ENCODE measurements at places on chromosomes 7 and 10. TPM values are rescaled to one million over a fixed set of nuclear protein-coding genes. Genes with fewer than 3 reads are reported as not detected.

GRCh38 chr7:155224116-155224811, 73.4 kb upstream of the INSIG1 start:
- H3K36me3 ChIP-seq = no peaks in the 10 kb centered on the region
- peaks cover 18% of the 10 kb centered on the region for H3K4me1 ChIP-seq
- no peak overlapping the region for H3K4me3 ChIP-seq
- DNase-seq = no peak
- H3K27me3 ChIP-seq = no peaks in the 10 kb centered on the region

LIPF gene
- not detected for polyA plus RNA-seq

BRAT1 gene
- 32.4 TPM for polyA plus RNA-seq

DNA sequence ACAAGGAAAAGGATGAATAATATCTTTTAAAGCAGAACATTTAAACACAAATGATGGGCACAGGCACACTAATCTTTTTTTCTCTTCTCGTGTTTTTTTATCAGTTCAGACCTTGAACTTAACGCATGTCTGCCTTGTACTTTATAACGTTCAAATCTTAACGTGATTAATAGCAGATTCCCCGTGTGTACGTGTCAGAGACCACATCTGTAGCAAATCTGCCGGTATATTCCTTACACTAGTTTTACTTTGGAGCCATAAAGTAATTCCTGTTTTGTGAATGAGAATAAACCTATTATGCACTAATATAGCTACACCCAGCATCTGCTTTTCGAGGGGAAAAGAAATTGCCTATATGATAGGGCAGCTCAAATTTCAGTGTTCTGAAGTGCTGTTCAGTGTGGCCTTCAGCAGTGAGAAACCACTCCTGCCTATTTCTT, 166.0 kb upstream of the TCF7L2 start:
- H3K27ac ChIP-seq = no peak overlapping the region
- no peaks in the 10 kb centered on the region for H3K27me3 ChIP-seq
- peaks cover 5% of the 10 kb centered on the region for H3K4me1 ChIP-seq
- H3K36me3 ChIP-seq = no peaks in the 10 kb centered on the region

LRRTM3 gene
- not detected for polyA plus RNA-seq

ACTL6B gene
- not detected for polyA plus RNA-seq

DNA sequence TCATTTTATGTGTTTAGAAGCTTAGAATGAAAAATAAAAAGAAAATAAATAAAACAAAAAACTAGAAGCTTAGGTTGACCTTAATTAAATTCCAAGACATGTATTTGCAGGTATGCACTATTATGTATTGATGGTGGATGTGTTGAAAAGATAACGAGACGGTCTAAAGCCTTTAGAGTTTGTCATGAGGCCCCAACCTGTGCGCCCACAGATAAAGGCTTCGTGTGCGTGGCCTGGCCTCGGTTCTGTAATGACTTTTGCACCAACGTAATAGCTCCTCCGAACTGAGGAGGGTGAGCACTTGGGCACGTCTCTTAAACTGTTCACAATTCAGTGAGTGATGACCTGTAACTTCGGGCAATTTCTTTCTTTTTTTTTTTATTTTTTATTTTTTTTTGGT, 43.7 kb upstream of the NCAPG2 start:
- H3K4me3 ChIP-seq = no peak overlapping the region
- DNase-seq = no peak
- peaks cover 36% of the 10 kb centered on the region for H3K36me3 ChIP-seq
- H3K27me3 ChIP-seq = no peaks in the 10 kb centered on the region
- H3K27ac ChIP-seq = no peak overlapping the region

KCP gene
- polyA plus RNA-seq = 0.10 TPM

PNLIPRP1 gene
- not detected for polyA plus RNA-seq

GRCh38 chr10:49292565-49293207, 6.3 kb upstream of the C10orf71 start:
- H3K27me3 ChIP-seq = peaks cover 22% of the 10 kb centered on the region
- no peak overlapping the region for H3K4me3 ChIP-seq
- no peak for DNase-seq

DNA sequence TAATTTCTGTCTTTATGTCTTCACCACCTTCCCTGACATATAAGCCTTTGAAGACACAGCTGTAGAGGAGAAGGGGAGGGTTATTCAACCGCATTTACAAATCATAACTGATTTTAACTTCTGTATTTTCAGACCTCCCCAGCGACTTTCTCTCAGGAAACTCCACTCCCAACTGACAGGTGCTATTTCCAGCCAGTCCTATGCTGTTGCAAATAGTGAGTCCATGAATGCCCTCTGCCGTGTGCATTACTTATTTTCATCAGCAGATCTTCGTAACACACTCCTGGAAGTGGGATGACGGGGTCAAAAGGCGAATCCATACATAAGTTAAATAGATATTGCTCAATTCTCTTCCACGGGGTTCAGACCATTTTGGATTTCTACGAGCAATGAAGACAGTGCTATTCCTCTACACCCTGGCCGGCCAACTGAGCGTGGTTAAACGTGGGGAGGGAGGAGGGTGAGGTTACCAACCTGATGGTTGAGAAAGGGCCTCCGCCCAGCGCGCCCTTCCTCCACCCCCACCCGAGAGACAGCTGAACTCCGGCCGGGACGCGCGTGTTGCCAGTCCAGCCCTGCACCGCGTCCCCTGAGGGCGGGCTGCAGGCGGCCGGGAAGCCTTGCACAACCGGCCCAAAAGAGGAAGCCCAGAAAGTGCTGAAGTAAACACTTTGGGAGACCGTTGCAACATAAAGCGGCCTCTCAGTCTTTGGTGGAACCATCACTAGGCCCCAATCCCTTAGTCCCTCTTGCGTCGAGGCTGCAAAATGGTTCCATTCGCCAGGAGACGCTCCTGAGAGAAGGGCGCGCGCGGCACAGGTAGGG, at the start of gene APBB1IP:
Gene APBB1IP, plus strand, starts transcription at position 705 of the 825 bp plus-strand sequence. CDS start 53,986 bp downstream, outside the sequence.
- H3K27ac ChIP-seq = peak within 1 kb of the TSS; percentile 87
- H3K4me3 ChIP-seq = peak within 1 kb of the TSS; percentile 76
- H3K27me3 ChIP-seq = no peaks in the 10 kb centered on the region
- H3K36me3 ChIP-seq = no peaks in the 10 kb centered on the region

DNA sequence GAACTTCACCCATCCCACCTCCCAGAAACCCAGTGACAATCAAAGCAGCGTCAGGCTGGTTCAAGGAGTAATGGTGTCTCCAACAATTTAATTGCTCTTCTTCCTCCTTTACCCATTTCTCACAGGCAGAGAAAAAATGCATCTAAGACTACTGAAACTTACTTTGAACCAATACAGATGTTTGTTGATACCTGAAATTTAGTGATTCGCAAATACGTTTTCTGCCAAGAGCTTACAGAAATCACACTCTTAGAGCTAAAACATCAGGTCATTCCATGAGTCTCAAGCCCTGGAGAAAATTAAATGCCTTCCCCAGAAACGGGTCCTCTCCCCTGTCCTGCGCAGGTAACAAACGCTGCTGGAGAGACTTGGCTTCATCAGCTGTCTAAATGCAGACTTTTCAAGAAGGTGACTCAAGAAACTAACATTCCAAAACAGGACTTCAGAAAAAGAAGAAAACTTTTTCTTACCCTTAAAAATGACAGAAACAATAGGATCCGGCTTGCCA, 443 bp downstream of the MYOF start:
- peak overlapping the region; percentile 98 for H3K27ac ChIP-seq
- DNase-seq = no peak
- H3K36me3 ChIP-seq = peaks cover 4% of the 10 kb centered on the region
- peaks cover 24% of the 10 kb centered on the region for H3K4me1 ChIP-seq
- H3K4me3 ChIP-seq = peak overlapping the region; percentile 88

- H3K27me3 ChIP-seq = no peaks in the 10 kb centered on the region
- H3K4me3 ChIP-seq = no peak overlapping the region
- H3K27ac ChIP-seq = peak overlapping the region; percentile 9
- peaks cover 70% of the 10 kb centered on the region for H3K4me1 ChIP-seq
- no peaks in the 10 kb centered on the region for H3K36me3 ChIP-seq
- no peak for DNase-seq
These were observed 66.7 kb downstream of the CREB3L2 start for GRCh38 chr7:137934941-137935883.

RELN gene
- 0.76 TPM for polyA plus RNA-seq

DNA sequence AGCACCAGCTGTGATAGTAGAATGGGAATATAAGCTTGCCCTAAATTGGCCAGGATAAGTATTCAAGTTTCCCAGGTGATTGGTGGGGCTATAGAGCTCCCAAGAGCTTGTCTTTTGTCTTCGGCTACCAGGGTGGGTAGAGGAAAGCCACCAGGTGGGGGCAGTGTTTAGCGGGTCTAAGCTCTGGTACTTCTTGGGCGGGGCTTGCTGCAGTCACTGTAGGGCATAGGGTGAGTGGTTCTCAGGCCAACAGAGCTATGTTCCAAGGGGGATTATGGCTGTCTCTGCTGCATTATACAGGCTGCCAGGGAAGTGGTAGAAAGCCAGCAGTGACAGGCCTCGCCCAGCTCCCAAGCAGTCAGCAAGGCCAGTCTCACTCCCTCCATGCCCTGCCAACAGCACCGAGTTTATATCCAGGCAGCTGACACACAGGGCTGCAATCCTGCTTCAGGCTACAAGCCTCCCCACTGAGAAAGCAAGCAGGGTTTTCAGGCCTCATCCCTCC, 110.7 kb downstream of the ZNF467 start:
- H3K4me1 ChIP-seq = no peaks in the 10 kb centered on the region
- H3K4me3 ChIP-seq = no peak overlapping the region
- no peak overlapping the region for H3K27ac ChIP-seq

DAGLB gene
- polyA plus RNA-seq = 26.7 TPM

GRCh38 chr7:28586736-28587135, 174.4 kb downstream of the CREB5 start:
- H3K36me3 ChIP-seq = no peaks in the 10 kb centered on the region
- DNase-seq = no peak
- H3K27ac ChIP-seq = no peak overlapping the region
- H3K4me3 ChIP-seq = no peak overlapping the region

DNA sequence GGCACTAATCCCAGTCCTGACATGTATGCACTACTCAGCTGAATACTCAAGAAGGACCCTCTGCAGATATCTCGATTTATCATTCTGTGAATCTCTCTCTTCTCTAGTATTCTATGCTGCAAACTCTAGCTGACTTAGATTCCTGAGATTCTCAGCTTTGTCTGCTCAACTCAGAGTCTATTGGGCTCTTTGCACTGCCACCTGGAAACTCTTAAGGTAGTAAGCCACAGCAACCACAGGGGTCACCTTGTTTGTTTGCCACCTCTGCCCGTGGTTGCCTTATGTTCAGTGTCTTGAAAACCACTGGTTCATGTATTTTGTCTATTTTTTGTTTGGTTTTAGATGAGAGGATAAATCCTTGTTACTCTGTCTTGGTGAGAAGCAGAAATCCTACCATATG, 72.9 kb downstream of the SP8 start:
- H3K27me3 ChIP-seq = no peaks in the 10 kb centered on the region
- no peak for DNase-seq
- no peaks in the 10 kb centered on the region for H3K4me1 ChIP-seq
- no peak overlapping the region for H3K4me3 ChIP-seq
- H3K36me3 ChIP-seq = no peaks in the 10 kb centered on the region

GRCh38 chr7:30813466-30813865, 42.2 kb downstream of the MINDY4 start:
- H3K36me3 ChIP-seq = no peaks in the 10 kb centered on the region
- DNase-seq = no peak
- no peaks in the 10 kb centered on the region for H3K27me3 ChIP-seq
- H3K27ac ChIP-seq = no peak overlapping the region

GRCh38 chr7:4265676-4266075, 416.4 kb upstream of the FOXK1 start:
- H3K4me1 ChIP-seq = no peaks in the 10 kb centered on the region
- no peak overlapping the region for H3K27ac ChIP-seq
- DNase-seq = no peak
- H3K36me3 ChIP-seq = no peaks in the 10 kb centered on the region
- no peak overlapping the region for H3K4me3 ChIP-seq
- no peaks in the 10 kb centered on the region for H3K27me3 ChIP-seq

SDK1 gene
- polyA plus RNA-seq = not detected

H2BK1 gene
- polyA plus RNA-seq = not detected

DNA sequence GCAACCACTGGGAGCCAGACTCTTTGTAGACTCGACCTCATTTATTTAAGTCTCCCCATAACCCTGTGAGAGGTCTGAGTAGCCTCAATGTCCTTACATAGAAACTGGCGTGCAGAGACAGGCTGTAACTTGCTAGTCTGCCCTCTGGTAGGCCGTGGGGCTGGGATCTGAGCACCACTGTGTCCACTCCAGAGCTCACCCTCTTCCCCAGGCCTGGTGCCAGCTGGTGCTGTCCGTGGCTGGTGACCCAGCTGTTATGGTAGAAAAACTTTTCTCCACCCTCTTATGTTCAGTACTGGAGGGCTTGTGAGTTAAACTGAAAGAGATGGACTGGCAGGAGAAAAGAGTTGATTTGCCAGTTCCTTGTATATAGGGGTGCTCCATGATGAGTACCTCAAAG, 41.9 kb downstream of the ADAMTS14 start:
- H3K27ac ChIP-seq = no peak overlapping the region
- H3K27me3 ChIP-seq = no peaks in the 10 kb centered on the region
- no peaks in the 10 kb centered on the region for H3K36me3 ChIP-seq
- no peak overlapping the region for H3K4me3 ChIP-seq
- no peak for DNase-seq
- peaks cover 8% of the 10 kb centered on the region for H3K4me1 ChIP-seq

DNA sequence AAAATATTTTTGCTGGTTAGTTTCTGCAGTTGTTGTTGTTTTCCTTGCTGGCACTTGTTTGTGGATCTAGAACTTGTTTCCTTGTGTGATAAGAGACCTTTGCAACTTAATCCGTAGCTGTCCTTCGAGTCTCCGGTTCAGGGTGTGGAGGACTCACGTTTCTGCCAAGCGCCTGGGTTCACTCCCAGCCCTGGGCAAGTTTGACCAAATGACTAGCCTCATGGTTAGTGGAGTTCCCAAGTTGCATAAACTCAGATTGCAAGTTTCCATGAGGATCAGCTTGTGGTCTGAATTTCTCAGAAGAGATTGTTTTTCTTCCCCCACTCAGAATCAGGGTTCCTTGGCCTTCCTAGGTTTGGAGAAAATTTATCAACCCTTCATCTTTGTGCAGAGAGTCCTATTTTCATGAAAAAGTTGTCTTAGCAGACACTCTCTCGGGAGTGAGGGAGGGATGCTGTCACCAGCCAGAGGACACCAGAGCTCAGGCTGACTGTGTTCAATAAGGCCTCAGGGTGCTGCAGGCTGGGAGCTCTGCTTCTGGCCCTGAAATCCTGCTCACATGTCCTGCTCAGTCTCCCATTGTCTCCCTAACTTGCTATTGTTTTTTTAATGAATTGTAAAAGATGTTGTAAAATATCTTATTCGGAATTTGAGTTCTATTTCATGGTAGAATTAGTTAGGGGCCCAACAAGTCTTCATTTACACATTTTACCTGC, 377.7 kb upstream of the KLF6 start:
- H3K36me3 ChIP-seq = no peaks in the 10 kb centered on the region
- no peak overlapping the region for H3K27ac ChIP-seq
- H3K4me1 ChIP-seq = no peaks in the 10 kb centered on the region

PDCD4 gene
- 175 TPM for polyA plus RNA-seq

ADAM12 gene
- 58.4 TPM for polyA plus RNA-seq

DNA sequence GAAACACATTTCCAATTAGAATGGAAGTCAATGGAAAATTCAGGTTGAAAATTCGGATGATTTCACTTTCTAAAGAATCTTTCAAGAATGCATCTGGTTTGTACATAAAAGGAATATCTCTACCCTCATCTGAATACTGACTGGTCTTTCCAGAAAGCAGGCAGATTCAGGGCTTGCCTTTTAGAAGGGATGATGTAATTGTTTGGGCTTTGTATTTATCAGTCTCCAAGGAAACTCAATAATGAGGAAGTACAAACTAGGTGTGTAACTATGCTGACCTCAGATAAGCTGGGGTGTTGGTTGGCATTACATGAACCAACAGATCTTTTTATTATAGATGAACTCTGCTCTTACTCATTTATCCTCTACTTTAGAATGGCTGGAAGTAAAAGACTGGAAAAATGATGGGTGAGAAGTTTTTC, 24.1 kb downstream of the PDLIM1 start:
- H3K27ac ChIP-seq = peak overlapping the region; percentile 85
- peak; percentile 94 for DNase-seq
- H3K27me3 ChIP-seq = no peaks in the 10 kb centered on the region
- peaks cover 8% of the 10 kb centered on the region for H3K36me3 ChIP-seq
- H3K4me1 ChIP-seq = peaks cover 15% of the 10 kb centered on the region
- H3K4me3 ChIP-seq = no peak overlapping the region
